H54 (cell line): ENCODE measurements at places on chromosomes 5 and 9.

DNA sequence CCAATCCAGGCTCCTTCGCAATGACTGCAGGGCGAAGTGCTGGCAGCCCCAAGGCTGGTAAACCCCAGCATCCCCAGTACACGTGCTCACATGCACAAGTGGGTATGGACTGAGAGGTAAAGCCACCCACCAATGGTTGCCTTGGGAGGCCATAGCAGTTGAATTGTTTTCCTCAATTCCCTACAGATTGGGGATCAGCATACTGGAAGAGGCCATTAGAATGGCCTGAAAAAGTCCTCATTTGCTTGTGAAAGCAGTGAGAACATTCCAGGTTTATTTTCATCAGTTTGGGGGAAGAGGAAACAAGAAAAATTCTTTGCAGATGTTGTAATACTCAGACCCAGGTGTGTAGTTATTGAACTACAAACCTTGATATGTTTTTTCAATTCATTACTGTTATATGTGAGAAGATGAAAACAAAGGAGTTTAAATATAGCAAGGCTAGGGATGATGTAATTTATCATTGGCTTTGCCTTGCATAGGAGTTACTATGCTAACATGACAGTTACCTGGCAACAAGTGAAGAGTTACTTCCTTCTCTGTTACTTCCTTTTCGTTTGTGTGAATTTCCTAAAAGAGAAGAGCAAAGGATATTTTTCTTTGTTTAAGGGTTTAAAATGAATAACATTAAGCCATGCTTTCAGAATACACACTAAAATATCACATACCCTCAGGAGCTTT, 36.4 kb downstream of the MTMR12 start:
- no peak for DNase-seq

DNA sequence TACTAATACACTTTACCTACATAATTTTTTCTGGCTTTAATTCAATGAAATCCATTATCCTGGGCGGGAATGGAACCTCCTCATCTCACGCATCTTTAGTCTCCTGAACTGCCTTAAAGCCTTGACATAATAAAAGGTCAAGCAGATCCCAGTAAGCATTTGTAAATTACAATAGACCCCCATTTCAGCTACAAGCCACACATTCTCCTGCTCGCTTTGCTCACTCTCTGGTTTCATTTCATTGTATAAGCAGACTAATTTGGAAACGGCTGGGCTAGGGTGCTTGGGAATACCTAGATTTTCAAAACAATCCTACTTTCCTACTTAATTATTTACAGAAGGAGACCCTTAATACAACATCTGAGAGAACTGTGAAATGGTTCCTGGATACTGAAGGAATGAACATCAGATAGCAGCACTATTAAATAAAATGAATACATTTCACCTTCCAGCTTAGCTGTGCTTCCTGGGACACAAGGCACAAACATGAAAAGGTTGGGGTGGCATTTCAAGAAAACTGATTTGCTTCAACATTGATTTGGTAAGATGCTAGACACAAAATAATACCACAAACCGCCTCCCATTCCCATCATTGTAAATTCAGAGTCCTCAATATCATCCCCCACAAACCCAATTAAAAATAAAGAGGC, 1.5 kb downstream of the JAKMIP2 start:
- no peak for DNase-seq

DNA sequence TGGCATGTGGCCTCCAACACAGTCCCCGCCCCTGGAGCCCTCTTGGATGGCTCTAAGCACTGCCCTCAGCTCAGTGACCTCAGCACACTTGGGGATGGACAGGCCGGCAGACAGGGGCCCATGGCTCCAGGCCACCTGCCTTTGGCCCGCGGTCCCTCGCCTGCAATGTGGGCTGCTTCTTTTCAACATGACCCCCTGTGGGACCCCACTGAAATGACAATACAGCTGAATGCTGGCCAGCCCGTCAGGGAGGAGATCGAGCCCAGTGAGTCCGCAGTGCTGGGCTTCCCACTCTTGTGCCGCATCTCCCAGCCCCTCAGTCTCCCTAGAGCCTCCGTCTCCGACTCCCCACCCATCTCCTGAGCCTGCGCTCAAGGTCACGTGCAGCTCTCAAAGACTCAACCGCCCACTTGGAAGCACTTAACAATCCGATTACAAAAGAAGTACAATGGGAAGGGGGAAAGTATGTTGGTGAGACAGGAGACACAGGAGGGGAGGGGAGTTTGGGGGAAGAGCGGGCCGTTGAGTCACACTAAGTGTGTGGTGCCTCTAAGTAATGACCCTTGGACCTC, 238.9 kb downstream of the HSPA4 start:
- DNase-seq = no peak

DNA sequence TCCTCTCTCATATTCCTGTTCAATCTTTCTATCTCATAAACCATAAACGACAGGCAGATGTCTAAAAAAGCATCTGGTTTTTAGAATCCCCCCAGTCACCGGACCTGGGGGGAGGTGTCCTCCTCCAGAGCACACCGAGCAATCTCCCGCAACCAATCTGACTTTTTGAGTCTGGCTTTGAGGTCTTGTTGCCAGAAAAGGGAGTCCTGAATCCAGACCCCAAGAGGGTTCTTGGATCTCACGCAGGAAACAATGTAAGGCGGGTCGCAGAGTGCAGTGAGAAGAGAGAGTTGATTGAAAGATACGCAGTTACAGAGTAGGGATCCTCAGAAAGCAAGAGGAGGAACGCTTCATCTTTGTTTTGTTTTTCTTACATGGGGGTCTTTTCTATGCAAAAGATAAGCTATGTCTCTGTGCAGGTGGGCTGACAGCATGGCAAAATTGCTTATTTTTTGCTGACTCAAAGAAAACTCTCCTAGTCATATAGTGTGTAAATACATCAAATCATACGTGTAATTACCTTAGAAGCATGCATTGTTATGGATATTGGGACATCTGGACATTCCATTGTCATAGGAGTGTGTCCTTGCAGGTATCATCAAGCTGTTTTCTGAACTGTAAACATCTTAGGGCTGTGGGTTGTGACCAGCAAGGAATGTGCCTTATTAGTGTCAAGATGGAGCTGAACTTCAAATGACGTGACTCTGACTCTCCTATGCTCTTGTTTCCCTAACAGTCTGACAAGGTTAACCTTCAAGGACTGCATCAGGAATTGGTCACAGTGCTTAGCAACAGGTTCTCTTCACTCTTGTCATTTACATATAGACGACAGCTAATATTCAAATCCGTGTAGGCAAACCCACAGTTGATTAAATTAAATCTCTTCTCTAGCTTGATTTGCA, 159.3 kb upstream of the DAPK1 start:
- no peak for DNase-seq

DNA sequence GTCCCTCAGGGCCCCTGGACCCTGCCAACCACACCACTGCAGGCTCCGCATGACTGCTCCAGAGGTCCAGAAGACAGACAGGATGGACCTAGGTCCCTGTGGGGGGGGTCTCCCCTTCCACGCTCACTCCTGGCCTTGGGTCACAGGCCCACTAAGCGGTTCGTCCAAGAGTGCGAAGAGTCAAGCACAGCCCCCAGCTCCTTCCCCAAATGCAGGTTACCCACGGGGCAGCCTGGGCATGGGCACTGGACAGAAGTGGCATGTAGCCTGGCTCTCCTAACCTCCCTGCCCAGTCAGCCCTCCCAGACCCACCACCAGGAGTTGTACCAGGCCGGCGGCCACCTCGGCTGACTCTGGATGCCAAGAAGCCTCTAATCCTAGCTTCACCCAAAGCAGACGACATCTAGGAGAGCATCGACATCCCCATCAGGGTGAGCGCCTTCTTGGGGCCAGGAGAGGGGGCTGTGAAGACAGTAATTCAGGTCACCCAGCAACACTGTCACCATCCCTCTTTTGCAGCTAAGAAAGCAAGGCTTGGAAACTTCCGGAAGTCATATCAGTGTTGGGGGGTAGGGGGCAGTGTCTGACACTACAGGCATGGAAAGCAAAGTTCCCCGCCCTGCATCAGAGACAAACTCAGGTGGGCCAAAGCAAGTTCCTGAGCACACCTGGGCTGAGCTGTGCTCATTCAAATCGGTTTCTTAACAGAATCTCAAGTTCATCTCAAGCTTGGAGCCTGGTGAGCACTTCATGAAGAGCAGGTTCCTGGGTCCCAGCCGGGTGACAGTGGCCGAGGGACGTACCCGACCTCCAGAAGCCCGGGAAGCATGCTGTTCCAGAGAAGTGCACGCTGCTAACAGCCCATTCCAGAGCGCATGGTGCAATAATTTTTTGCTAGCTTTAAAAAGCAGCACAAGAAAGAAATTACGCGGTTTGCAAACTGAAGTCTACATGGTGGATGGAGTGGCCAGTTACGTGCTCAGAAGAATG, 68.7 kb downstream of the SEMA4D start:
- no peak for DNase-seq

- DNase-seq = peak; percentile 97
Observed at GRCh38 chr9:91419222-91420191, 4.1 kb downstream of the NFIL3 start.

GRCh38 chr5:101783241-101784013, 512.7 kb downstream of the SLCO4C1 start:
- DNase-seq = no peak

GRCh38 chr5:65055938-65056337, 287.2 kb downstream of the CWC27 start:
- no peak for DNase-seq

DNA sequence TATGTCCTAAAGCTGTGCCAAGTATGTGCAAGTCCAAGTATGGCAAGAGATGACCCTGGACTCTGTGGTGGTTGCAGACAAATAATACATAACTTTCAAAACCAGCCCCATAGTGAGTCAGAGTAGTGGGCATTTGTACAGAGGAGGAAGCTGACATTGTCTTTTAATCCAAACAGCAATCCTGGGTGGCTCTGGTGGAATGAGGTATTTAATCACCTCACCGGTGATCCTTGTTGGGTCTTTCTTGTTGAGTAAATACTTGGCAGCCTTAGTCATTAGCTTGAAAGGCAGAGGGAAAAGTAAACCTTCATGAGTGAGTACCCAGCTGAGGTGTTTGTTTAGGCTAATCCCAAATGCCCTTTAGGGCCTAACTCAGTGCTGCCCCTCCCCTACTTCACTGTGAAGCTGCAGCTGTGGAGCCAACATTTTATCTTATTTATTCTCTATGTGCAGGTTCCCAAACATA, 148.7 kb upstream of the SLC12A2 start:
- DNase-seq = peak; percentile 42

GRCh38 chr5:33850100-33850594, 41.6 kb downstream of the ADAMTS12 start:
- peak; percentile 40 for DNase-seq

DNA sequence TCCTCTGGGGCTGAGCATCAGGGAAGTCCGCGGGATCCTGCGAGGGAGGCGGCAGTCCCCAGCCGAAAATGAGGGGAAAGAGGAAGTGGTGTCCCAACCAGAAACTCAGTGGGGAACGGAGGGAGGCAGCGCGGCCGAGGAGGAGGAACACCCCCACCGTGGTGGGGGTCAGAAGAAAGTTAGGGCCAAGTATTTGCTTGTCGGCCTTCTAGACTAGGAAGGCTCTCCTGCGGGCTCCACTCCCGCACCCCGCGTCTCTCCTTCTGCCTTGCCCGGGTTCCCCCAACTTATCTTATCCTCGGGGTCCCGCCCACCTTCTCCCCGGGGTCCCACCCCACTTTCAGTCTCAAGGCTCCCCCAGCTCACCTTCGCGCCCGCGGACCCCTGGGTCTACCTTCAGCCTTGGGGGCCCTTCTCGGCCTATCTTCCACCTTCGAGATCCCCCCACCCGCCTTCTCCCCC, 557 bp upstream of the PHF2 start:
- DNase-seq = peak; percentile 75

GRCh38 chr5:77709340-77709739, 66.8 kb downstream of the TBCA start:
- no peak for DNase-seq

- no peak for DNase-seq
Observed at GRCh38 chr9:17807613-17808282, 228.9 kb downstream of the SH3GL2 start.
